Sigmoid colon (tissue), 7 donors: ENCODE measurements at places on chromosomes 4 and X.

DNA sequence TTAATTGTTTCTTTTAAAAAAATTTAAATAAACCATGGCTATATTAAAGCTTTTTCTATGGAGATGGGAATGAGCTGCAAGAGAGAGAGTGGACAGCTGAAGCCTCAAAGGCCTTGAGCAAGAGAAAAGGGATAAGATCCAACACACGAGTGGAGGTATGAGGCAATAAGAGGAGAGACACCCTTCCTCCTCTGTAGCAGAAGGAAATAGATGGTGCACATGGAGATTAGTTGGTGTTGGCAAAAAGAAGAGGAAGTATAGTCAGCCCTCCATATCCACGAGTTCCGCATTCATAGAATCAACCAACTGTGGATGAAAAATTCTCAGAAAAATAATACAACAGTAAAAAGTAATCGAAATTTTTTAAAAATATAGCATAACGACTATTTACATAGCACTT, 3.2 kb downstream of the CXorf38 start:
- DNase-seq, result no peak
- H3K27ac ChIP-seq, result peak overlapping the region; percentile 81
- no peaks in the 10 kb centered on the region for H3K27me3 ChIP-seq
- H3K4me3 ChIP-seq, result no peak overlapping the region

- H3K4me3 ChIP-seq, result no peak overlapping the region
- H3K27ac ChIP-seq, result peak overlapping the region; percentile 60
- H3K4me1 ChIP-seq, result no peaks in the 10 kb centered on the region
- no peaks in the 10 kb centered on the region for H3K36me3 ChIP-seq
Observed at GRCh38 chrX:79367907-79368306, 773 bp upstream of the ITM2A start.

DNA sequence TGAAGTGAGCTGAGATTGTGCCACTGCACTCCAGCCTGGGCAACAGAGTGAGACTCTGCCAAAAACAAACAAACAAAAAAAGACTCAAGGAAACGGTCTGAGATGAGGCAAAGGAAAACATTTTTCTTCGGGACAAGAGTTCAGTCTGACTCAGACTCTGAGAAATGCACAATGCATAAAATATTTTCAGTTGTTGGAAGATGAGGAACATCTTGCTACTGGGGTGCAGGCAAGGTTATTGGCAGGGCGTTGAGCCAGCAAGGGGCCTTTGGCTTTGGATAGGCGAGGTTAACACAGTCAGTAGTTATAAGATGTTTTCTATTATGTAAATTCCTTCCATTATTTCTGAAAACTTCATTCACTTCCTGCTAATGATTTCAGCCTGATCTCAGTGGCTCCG, 96.1 kb upstream of the VCX start:
- H3K4me1 ChIP-seq, result no peaks in the 10 kb centered on the region
- no peak overlapping the region for H3K27ac ChIP-seq
- no peaks in the 10 kb centered on the region for H3K36me3 ChIP-seq
- DNase-seq, result no peak
- H3K4me3 ChIP-seq, result no peak overlapping the region
- no peaks in the 10 kb centered on the region for H3K27me3 ChIP-seq

GRCh38 chrX:70022616-70023015, 27.1 kb downstream of the AWAT2 start:
- no peak overlapping the region for H3K27ac ChIP-seq
- H3K4me3 ChIP-seq, result no peak overlapping the region
- no peak for DNase-seq
- H3K4me1 ChIP-seq, result no peaks in the 10 kb centered on the region
- H3K36me3 ChIP-seq, result no peaks in the 10 kb centered on the region

DNA sequence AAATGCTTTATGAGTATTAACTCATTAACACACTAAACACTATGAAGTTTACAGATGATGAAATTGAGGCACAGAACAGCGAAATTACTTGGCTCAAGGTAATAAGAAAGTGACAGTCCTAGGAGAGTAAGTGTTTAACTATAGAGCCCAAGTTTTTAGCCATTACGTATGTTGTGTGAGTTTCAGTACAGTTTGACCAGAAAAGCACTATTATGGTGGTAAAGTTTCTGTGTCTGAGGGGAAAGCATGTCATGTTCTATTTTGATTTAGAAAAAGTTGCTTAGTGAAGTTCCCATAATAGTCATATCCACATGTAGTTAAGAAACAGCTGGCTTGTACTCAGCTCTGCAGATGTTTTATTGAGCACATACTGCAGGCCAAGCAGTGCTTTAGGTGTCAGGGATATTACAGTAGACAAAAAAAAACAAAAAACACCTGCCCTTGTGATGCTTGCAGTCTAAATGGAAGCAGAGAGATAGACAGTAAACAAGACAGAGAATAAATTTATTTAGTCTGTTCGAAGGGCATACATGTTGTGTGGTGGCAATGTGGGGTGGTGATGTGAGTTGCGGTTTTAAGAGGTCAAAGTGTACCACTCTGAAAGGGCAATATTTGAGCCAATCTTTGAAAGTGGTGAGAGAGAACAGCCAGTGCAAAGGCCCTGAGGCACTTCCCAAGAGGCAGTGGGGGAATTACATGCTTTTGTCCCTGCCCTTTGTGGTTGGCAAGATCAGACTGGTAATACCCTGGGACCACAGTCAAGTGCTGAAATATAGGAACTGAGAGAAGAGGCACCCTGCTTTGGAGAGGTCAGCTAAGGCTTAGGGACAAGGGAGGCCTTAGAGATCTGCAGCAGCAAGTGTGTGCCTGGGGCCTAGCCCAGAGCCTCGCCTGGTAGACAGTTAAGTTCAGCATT, 6.2 kb downstream of the TMEM131L start:
- H3K36me3 ChIP-seq, result peaks cover 4% of the 10 kb centered on the region
- H3K4me3 ChIP-seq, result no peak overlapping the region
- peaks cover 44% of the 10 kb centered on the region for H3K4me1 ChIP-seq
- no peak for DNase-seq
- H3K27ac ChIP-seq, result no peak overlapping the region
- no peaks in the 10 kb centered on the region for H3K27me3 ChIP-seq

DNA sequence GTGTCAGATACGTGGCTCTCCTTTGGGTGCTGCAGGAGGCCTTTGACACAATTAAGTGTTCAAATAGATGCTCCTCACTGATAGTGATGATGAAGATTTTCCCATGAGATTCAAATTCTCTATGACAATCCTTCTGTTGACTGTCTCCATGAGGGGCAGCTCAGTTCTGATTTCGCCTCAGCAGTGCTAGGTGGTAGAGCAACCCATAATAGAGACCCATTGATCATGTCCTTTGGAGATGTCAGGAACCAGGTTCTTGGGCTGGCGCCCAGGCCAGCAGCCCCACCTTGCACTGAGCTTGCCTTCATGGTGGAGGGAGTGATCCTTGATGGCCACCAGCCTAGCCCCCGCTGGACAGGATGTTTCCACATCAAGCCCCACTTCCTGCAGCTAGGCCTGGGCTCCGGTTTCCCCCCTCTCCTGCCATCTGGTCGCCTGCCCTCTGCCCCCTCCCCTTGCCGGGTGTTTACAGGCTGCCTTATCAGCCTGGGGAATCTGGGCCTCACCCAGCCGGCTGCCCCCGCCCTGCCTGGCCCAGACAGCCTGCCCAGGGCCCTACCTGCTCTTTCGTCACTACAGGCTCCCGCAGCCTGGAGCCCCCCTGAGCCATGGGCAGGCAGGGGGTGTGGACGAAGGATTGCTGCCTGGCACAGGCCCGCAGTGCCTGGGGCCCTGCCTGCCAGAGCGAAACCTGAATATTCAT, 12.6 kb downstream of the ELF4 start:
- no peaks in the 10 kb centered on the region for H3K27me3 ChIP-seq
- H3K4me3 ChIP-seq, result no peak overlapping the region
- DNase-seq, result no peak
- H3K36me3 ChIP-seq, result no peaks in the 10 kb centered on the region
- no peaks in the 10 kb centered on the region for H3K4me1 ChIP-seq

GRCh38 chr4:138680256-138680655, 335.3 kb upstream of the NOCT start:
- no peak for DNase-seq
- H3K27me3 ChIP-seq, result no peaks in the 10 kb centered on the region
- no peak overlapping the region for H3K4me3 ChIP-seq
- H3K36me3 ChIP-seq, result no peaks in the 10 kb centered on the region
- peaks cover 8% of the 10 kb centered on the region for H3K4me1 ChIP-seq
- no peak overlapping the region for H3K27ac ChIP-seq

- no peaks in the 10 kb centered on the region for H3K36me3 ChIP-seq
- no peaks in the 10 kb centered on the region for H3K4me1 ChIP-seq
- H3K27me3 ChIP-seq, result no peaks in the 10 kb centered on the region
- no peak overlapping the region for H3K27ac ChIP-seq
- no peak for DNase-seq
Observed at GRCh38 chrX:99117011-99117410, 1293.1 kb downstream of the PCDH19 start.

GRCh38 chr4:105106426-105106825, 40.2 kb upstream of the TET2 start:
- no peaks in the 10 kb centered on the region for H3K27me3 ChIP-seq
- DNase-seq, result no peak
- H3K27ac ChIP-seq, result no peak overlapping the region
- no peaks in the 10 kb centered on the region for H3K36me3 ChIP-seq
- H3K4me1 ChIP-seq, result no peaks in the 10 kb centered on the region
- H3K4me3 ChIP-seq, result no peak overlapping the region

- DNase-seq, result peak; percentile 19
- H3K4me1 ChIP-seq, result no peaks in the 10 kb centered on the region
- H3K36me3 ChIP-seq, result no peaks in the 10 kb centered on the region
- H3K4me3 ChIP-seq, result no peak overlapping the region
Observed at GRCh38 chr4:4672402-4672801, 130.6 kb upstream of the STX18 start.

DNA sequence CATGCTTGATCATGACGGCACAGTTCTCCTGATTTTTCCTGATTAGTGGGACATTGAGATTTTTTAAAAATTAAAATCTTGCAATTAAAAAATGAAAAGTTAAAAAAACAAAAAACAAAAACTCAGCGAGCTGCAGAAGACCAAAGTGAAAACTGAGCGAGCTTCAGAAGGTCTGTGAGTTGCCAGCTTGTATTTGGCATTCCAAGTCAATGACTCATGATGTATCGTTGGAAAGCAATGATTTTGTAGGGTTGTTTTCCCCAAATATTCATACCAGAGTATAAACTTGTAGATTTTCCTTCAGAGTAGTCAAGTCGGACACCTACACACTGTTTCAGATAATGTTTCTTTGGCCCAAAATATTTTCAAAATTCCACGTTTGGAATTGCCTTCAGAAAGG, 76.9 kb downstream of the LRRC66 start:
- H3K27ac ChIP-seq, result no peak overlapping the region
- no peaks in the 10 kb centered on the region for H3K27me3 ChIP-seq
- H3K4me1 ChIP-seq, result no peaks in the 10 kb centered on the region
- DNase-seq, result no peak
- no peak overlapping the region for H3K4me3 ChIP-seq
- H3K36me3 ChIP-seq, result no peaks in the 10 kb centered on the region

GRCh38 chr4:75306506-75306905, 207.7 kb downstream of the RCHY1 start:
- no peaks in the 10 kb centered on the region for H3K4me1 ChIP-seq
- no peak overlapping the region for H3K27ac ChIP-seq
- no peak overlapping the region for H3K4me3 ChIP-seq
- H3K36me3 ChIP-seq, result no peaks in the 10 kb centered on the region

DNA sequence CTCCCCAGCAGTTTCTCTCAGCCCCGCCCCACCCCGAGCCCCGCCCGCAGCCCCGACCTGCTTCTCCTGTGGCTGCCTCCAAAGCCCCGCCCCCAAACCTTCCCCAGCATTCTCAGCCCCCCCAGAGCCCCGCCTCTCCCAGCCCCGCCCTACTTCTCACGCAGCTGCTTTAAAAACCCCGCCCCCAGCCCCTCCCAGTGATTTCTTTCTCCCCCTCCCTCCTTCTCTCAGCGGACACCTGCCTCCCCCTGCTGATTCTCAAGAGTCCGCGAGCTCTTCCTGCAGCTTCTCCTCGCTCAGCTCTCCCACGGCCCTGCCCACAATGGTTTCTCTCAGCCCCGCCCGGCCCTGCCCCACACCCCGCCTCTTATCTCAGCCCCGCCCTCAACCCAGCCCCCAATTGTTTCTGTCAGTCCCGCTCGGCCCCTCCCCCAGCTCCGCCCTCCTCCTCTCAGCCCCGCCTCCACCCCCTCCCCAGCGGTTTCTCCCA, 636 bp upstream of the EOLA1 start:
- peak overlapping the region; percentile 87 for H3K27ac ChIP-seq
- DNase-seq, result peak; percentile 97
- no peaks in the 10 kb centered on the region for H3K36me3 ChIP-seq
- H3K27me3 ChIP-seq, result no peaks in the 10 kb centered on the region

DNA sequence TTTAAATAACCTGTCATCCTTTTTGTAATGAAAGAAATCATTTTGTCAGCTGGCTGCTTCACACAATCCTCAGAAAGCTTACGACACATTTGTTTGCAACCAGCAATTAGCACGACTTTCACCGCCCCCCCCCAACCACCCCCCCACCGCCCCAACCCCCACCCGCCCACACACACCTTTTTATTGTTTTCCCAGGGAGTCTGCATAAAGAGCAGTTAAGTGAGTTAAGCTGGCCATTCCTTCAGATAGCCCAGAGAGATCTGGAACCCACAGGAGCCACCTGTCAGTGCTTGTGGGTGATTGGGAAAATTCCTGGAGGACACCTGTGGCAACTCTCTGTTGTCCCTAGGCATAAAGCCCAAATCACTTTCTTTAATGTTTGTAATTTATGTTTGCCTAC, 175.7 kb upstream of the FMR1 start:
- H3K4me1 ChIP-seq, result no peaks in the 10 kb centered on the region
- H3K27ac ChIP-seq, result no peak overlapping the region
- no peaks in the 10 kb centered on the region for H3K27me3 ChIP-seq
- no peaks in the 10 kb centered on the region for H3K36me3 ChIP-seq

- no peaks in the 10 kb centered on the region for H3K4me1 ChIP-seq
- no peak for DNase-seq
- no peaks in the 10 kb centered on the region for H3K36me3 ChIP-seq
- no peak overlapping the region for H3K4me3 ChIP-seq
Observed at GRCh38 chr4:174554231-174554728, 32.0 kb upstream of the HPGD start.

- H3K36me3 ChIP-seq, result no peaks in the 10 kb centered on the region
Observed at GRCh38 chrX:20463296-20464075, 196.8 kb upstream of the RPS6KA3 start.

- no peak overlapping the region for H3K27ac ChIP-seq
- no peaks in the 10 kb centered on the region for H3K4me1 ChIP-seq
- H3K36me3 ChIP-seq, result no peaks in the 10 kb centered on the region
- H3K4me3 ChIP-seq, result no peak overlapping the region
Observed at GRCh38 chrX:132208422-132208821, 10.8 kb downstream of the RAP2C start.

DNA sequence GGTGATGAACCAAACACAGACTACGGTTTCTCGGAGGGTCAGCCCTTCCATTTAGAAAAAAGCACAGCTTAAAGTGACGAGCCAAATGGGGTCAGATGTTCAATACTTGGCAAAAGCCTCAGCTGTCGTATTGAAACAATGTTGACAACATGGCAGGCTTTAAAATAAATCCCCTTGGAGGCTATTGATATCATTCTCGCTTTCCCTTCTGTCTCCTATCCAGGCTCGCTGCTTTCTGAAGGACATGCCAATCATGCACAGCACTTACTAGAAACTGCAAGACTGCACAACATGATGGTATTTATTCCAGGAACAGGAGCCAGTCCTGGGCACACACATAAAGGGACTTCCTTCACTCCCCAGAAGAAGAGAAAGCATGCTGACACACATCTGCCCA, 137.9 kb downstream of the SLC7A11 start:
- no peaks in the 10 kb centered on the region for H3K36me3 ChIP-seq
- H3K27me3 ChIP-seq, result no peaks in the 10 kb centered on the region
- H3K27ac ChIP-seq, result no peak overlapping the region
- H3K4me3 ChIP-seq, result no peak overlapping the region
- no peak for DNase-seq
- no peaks in the 10 kb centered on the region for H3K4me1 ChIP-seq

GRCh38 chrX:132063862-132064261, 40.8 kb downstream of the STK26 start:
- H3K36me3 ChIP-seq, result no peaks in the 10 kb centered on the region
- DNase-seq, result no peak
- H3K27ac ChIP-seq, result no peak overlapping the region
- no peaks in the 10 kb centered on the region for H3K4me1 ChIP-seq
- H3K4me3 ChIP-seq, result no peak overlapping the region
